Kidney epithelial cell (primary cell): ENCODE measurements at places on chromosomes 16 and 17. TPM values are rescaled to one million over a fixed set of nuclear protein-coding genes. Genes with fewer than 3 reads are reported as not detected.

DNA sequence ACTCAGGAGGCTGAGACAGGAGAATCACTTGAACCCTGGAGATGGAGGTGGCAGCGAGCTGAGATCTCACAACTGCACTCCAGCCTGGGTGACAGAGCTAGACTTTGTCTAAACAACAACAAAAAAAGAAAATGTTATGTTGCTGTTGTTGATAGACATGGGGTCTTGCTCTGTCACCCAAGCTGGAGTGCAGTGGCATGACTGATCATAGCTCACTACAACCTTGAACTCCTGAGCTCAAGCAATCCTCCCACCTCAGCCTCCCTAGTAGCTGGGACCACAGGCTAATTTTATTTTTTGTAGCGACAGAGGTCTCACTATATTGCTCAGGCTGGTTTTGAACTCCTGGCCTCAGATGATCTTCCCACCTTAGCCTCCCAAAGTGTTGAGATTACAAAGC, 20.0 kb downstream of the FBXO47 start:
- no peak for DNase-seq

The C16orf96 gene
- not detected in 2 replicates for total RNA-seq

The CBFA2T3 gene
- total RNA-seq: 0.14 and 0.63 TPM in 2 replicates

- DNase-seq: peak; percentile 58
These were observed 98.6 kb upstream of the CHMP6 start for GRCh38 chr17:80892900-80893603.

DNA sequence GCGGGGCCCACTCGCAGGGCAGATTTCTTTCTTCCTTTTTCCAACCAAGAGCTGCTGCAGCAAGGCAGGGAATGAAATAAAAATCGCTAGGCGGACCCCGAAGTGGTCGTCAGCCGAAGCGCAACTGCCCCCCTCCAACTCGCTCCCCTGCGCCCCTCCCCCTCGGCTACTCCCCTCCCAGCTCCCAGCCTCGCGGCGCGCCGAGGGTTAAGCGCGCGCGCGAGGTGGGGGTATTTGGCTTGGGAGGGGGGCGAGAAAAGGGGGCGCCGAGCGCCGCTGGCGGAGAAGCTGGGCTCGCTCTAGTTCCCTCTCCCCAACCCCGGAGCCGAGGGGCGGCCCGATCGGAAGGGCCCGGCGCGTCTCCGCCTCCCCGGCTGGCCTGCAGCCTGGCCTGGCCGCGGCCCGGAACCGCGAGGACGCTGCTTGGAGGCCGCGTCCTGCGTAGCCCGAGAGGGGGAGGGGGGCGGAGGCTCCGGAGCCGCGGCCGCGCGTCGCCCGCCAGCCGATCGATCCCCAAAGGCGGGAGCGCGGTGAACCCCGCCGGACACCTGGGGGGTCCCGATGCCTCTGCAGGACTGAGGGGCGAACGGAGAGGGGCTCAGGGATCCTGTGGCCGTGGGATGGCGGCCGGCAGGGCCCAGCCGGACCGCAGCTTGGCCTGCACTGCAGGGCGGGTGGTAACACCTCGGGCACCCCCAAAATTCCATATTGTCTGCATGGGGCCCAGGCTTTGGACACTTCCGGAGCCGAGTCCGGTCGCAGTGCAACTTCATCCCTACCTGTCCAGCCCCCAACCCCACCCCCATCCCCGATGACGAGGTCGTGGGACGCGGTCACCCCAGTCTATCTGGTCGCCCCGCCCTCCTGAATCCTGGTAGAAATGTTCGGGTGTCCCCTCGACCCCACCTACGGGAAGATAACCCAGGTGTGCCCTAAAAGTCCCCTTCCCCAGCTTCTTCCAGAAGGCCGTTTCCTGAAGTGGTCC, 4.9 kb upstream of the CBX4 start:
- DNase-seq: no peak

- DNase-seq: peak; percentile 66
These were observed 47.8 kb downstream of the ERN1 start for GRCh38 chr17:64081802-64082799.

GRCh38 chr17:16286009-16286946, 67.0 kb downstream of the CENPV start:
- DNase-seq: peak; percentile 95
